NCI-H2081 treated with DMSO at 0.1 percent for 48 hours (cell line): ENCODE measurements at places on chromosomes 4 and X.

DNA sequence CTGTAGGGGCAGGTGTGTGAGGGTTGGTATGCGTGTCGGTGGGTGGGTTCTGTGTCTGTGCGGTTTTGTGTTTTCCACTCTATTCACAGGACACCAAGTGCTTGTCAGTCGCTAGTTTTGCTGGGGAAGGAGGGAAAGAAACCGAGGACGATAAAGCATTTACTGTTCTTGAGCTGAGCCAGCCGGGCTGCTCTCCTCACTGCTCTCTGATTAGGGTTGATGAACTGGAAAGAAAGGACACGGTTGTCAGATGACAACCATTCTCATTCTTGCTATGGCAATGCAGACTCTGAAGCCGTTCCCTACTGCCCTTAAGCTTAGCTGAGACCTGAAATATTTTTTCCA lies 832 bp downstream of the EGFL6 start:
- DNase-seq: no peak

DNA sequence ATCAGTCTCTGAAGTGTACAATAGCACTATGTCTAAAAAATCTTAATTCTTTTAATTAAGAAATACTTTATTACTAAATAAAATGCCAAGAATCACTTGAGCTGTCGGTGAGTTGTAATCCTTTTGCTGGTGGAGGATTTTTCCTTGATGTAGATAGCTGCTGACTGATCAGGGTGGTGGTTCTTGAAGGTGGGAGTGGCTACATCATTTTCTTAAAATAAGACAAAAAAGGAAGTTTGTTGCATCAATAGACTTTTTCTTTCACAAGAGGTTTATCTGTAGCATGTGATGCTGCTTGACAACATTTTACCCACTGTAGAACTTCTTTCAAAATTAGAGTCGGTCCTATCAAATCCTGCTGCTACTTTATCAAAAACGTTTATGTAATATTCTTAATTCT lies 68.8 kb upstream of the ZC4H2 start:
- no peak for DNase-seq

DNA sequence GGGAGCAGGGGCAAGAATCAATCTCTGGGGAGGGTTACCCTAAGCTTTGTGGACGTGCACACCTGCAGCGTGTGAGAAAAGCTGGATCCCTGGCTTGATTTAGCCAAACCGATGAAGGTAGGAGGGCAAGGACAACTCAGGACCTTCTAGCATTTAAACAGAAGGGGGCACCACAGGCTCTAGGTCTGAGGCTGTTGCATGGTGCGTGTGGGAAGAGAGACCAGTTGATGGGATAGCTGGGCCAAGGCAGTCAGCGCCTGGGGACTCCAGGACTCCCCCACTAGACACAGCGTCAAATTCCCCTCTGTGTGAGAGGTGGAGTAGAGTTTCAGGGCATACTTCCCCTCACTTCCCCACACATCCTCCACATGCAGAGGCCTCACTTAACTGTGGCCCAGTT lies 4.3 kb downstream of the GABRQ start:
- no peak for DNase-seq

DNA sequence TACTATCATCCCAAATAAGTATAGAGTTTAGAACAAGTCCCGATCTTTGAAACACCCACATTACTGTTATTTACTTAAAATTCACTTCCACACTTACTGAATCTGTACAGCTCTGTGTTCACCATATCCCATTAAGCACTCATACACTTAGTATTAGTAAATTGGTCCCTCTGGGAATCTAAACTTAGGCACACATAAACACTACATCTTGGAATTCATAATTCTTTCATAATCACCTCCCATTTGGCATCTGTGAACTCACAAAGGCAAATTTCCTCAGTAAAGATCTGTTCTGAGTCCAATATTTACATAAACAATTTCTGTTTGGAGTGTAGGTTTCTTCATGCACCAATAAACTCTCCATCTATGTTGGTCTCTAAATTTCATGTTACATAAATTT lies 52.6 kb upstream of the PPARGC1A start:
- no peak for DNase-seq

- DNase-seq: no peak
Observed at GRCh38 chr4:98516042-98516440, 142.4 kb downstream of the TSPAN5 start.

DNA sequence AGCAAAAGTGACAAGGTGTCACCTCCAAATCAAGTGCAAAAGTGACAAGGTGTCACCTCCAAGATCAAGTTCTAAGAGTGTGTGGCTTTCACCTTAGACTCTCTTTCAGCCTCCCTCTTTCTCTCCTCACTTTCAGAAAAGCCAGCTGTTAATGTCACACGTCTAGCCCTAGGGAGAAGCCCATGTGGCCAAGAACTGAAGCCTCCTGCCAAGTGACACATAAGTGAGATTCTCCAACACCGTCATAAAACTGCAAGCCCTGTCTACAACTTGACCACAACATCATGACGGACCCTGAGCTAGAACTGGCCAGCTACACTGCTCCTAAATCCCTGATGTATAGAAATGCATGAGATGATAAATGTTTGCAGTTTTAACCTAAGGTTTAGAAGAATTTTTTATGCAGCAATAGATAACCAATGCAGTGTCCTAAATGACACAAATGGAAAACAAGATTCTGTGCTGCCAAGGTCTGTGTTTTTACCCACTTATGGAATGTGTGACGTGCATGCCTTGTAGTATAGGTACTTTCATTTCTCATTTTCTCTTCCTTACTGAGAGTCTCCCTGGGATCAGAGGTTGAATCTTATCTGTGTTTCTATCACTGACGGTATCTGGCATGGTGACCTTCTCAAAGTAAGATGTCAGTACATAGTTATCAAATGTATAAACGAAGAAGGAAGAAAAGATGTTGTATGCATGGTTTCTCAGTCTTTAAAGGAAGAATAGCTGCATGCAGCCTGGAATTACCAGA lies 25.0 kb downstream of the NLGN4X start:
- DNase-seq: no peak

DNA sequence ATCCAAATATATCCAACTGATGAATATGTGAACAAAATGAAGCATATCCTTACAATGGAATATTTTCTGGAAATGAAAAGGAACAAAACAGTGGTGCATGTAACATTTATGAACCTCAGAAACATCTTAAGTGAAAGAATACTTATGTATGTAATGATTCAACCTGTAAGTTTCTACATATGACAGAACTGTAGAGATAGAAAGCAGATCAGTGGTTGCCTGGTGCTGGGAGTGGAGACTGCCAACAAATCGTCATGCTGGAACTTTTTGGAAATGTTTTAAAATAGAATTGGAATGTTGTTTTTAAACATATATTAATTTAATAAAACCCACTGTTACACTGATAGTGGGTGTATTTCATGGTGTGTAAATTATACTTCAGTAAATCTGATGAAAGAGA lies 667.5 kb downstream of the RAPGEF2 start:
- no peak for DNase-seq

DNA sequence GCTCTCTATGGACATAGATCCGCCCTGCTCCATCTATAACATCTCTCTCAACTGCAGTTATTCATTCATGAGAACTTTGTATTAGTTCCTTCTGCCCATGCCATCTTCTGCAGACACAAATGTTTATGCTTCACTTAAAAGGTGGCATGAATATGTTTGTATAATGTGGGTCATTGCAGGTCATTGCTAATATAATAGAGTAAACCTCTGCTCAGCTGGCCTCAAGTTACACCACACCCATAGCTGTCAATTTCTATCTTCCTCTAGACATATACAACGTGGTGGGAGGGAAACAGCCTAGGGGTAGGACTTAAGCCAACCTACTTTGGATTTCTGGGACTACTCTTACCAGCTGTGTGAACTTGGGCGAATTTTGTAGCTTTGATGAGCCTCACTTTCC lies 129.8 kb downstream of the ATXN3L start:
- DNase-seq: no peak

GRCh38 chr4:105651884-105652283 lies 56.6 kb downstream of the INTS12 start:
- no peak for DNase-seq

DNA sequence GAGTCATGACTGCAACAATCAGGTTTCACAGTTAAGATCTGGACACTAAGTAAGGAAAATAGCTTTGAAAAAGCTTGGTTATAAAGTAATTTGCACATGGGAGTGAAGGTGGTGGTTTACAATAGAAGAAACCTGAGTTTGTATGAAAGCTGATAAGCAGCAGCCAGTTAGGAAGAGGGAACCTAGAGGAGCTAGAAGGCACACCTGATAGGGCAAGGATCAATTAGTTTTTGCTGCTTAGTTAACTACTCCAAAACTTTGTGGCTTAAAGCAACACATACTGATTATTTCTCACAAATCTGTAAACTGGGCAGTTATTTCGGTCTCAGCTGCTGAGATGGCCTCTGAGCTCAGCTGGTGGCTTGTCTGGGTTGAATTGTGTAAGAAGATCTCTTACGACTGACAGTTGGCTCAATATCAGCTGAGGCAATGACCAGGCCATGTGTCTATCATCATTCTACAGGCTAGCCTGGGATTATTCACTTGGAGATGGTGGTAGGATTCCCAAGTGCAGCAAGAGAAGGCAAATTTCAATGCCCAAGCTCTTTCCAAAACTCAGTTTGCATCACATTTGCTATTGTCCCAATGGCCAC lies 255.0 kb upstream of the PITX2 start:
- no peak for DNase-seq

DNA sequence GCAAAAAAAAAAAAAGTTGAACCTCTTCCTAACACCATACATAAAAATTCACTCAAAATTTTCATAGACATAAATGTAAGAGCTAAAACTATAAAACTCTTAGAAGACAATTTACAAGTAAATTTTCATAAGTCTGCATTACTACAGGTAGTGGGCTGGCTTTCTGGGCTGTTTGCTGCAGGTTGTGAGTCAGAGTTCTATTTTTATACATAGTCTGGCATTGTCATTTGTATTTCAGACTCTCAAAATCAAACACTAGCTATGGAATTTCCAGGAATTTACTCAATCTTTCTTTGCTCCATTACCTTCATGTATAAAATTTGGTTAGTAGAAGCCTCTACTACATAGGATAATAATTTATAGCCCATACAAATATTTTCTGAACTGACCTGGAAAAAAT lies 227.2 kb downstream of the COX18 start:
- no peak for DNase-seq

DNA sequence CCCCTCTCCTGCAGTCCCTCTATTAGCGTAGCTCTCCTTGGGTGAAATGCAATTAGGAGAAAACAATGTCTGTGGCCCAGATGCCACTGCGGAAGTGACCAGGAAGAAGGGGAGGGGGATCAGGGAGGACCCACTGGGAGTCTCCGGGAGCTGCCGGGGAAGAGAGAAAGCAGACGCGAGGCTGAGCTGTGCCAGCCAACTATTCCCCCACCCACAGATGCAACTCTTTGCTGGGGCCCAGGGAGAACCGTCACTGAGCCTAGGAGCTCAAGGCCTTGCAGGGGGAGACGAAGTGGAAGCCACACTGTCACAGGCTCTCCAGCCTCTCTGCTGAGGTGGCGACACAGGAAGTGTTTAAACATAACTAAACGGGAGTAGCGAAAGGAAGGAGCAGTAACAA lies 149.2 kb downstream of the BCOR start:
- DNase-seq: no peak

- no peak for DNase-seq
Observed at GRCh38 chr4:31075969-31076368, 355.8 kb downstream of the PCDH7 start.

GRCh38 chr4:157204634-157205244 lies 15.8 kb upstream of the GRIA2 start:
- no peak for DNase-seq
